ENCODE measurements at places on chromosomes 4 and X.

DNA sequence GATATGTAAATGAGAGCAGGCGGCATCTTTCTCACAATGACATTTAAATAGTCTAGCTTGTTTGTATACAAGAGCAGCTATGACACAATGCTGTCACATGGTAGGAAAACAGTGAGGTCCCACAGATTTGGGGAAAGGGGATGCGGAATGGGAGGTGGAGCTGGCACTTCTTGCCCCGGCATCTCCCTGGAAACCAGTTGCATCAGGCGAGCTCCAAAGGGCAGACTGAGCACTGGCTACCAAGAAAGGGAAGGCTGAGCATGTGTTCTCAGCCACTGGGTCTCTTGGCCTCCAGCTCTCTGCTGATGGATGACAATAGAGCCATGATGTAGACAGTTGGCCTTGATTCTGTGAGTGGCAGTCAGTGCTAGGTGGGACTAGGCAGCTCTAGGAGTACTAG lies 109.0 kb downstream of the UCHL1 start:
- no peak for DNase-seq

DNA sequence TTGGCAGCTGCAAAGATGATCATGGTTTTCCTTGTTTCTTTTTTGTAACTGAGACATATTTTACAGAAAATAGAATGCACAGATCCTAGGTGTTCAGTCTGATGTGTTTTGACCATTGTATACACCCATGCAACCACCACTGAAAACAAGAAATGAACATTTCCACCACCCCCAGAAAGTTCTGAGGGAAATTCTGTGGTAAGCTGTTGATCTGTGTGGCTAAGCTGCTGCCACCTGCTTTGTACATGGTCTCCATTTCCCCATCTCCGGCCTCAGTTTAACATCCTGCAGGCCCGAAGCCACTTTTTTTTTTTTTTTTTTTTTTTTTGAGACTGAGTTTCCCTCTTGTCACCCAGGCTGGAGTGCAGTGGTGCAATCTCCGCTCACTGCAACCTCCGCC lies 65.3 kb downstream of the NYX start:
- no peak for DNase-seq

DNA sequence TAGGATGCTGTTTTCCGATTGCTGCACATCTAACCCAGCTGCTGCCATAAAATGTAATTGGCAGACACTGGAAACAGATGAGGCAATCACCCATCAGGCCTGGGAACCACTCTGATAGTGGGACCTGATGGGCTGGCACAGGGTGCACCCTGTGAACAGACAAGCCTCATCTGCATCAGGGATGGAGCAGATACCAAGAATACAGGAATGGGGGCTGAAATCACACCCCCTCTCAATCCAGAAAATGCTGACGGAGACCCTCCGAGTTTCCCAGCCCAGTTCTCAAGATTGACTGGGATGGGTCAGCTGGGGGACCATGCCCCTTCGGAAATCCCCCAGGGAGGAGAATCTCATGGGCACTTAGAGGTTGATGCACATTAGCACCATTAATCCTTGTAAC lies 28.8 kb upstream of the PPP2R2C start:
- DNase-seq = no peak

DNA sequence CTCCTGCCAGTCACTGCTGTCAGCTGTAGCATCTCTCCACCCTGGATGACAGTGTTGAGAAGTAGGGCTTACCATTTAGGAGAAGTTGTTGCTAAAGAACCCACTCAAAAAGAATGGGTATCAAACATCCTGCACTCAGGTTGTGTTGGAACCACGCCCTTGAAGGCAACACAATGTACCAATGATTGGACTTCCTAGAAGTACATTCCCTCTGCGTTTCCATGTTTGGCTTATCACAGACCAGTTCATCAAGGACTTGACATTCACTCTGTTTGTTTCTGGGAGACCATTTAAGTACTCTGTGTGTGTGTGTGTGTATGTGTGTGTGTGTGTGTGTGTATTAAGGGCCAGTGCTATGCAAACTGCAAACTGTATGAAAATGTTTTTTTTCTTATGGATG lies 200.6 kb upstream of the GATB start:
- DNase-seq = no peak

GRCh38 chr4:152039691-152040090 lies 278.9 kb upstream of the GATB start:
- DNase-seq = no peak

DNA sequence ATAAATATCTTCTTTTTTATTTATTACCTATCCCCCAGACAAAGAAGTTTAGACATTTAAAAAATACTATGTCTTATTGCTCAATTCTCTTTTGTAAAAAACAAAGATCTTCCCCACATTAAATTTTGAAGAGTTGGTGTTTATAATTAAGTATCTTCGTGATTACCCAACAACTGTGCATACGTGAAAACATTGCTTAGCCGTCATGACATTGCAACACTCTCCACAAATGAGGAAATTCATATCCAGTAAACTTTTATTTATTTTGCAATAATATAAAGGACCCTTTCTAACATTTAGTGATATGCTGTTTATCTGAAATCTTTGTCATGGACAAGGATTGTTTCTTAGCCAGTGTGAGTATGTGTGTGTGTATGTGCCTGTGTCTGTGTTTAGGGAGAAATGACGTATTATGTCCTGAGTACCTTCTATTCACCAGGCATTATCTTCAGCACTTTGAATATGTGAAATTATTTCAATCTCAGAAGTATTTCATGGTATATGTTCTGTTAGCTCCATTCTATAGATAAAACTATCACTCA lies 26.1 kb upstream of the EREG start:
- DNase-seq = no peak

- no peak for DNase-seq
These were observed 20.4 kb upstream of the SCD5 start for GRCh38 chr4:82818664-82819662.

All from activated T-cell treated with anti-CD3 and anti-CD28 coated beads for 48 hours (primary cell).